ENCODE measurements at places on chromosomes 2 and 18.

- no peak for DNase-seq
These were observed 339.0 kb upstream of the ETAA1 start for GRCh38 chr2:67057901-67058703.

DNA sequence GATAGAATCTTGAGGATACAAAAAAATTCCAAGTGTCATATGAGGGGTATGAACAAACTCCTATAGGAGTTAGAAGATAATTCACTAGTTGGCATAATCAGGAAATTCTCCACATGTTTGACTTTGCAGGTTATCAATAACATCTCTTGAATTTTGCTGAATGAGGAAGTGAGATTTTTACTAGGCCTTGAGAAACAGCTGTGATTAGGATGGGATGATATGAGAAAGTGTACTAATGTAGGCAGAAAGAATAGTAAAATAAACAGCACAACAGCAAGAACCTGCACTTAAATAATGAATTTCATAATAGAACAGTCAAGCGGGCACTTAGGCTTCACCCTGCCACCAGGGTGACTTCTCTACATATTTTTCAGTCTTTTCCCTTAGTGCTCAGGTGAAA is 570.8 kb upstream of the CRIM1 start:
- DNase-seq, result no peak

GRCh38 chr18:54928236-54928635 is 31.0 kb downstream of the CCDC68 start:
- no peak for DNase-seq

GRCh38 chr2:209790066-209790728 is 18.6 kb downstream of the UNC80 start:
- DNase-seq, result no peak

DNA sequence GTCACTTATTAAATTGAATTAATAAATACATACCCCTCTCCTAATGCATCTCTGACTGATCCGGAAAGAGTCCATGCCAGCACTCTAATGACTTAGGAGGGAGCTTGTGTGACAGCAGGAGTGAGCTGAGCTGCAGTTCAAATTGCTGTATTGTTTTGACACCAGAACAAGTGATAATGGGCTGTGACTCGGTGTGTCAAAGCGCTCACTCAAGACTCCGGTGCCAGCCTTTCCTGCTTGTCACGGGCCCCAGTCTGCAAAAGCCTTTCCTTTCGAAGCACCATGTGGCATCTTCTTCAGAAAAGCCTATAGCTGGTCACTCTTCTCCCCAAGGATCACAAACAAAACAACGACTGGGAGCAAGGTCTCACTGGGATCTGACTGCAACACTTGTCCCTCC is 43.3 kb downstream of the SATB2 start:
- no peak for DNase-seq

DNA sequence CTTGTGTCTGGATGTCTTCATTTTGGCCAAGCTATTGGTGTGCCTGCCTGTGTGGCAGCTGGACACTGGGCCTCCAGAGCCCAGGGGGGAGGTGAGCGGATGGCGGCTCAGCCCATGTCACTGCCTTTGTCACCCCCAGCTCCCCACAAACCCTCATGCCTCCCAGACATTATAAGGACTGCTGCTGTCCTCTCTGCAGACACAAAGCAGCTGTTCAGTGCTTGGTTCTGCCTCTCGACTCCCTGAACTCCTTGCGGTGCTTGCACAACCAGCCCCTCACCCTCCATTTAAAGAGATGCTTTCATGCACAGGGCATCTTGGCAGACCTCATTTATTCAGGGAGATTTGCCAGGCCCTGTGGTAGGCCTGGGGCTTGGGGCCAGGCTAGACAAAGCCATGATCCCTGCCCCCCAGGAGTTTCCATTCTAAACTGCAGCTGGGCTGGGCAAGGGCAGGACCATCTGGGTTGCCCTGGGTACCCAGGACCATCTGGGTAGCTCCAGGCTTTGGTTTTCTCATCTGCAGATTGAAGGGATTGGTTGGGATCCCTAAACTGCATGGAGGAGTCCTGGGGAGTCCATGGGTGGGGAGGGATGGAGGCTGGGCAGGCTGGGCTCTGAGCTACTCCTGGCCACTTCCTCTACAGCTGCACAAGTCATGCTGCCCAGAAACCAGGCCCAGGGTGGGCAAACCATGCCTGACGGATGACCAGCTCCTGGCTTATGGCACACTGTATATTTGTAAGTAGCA is 168.5 kb downstream of the CELF4 start:
- no peak for DNase-seq

- DNase-seq, result no peak
These were observed 61.2 kb upstream of the MRPS9 start for GRCh38 chr2:104976603-104977120.

- no peak for DNase-seq
These were observed 377.8 kb downstream of the LNPK start for GRCh38 chr2:175624211-175624761.

GRCh38 chr2:72993933-72994280 is 76.6 kb downstream of the EMX1 start:
- DNase-seq, result no peak

DNA sequence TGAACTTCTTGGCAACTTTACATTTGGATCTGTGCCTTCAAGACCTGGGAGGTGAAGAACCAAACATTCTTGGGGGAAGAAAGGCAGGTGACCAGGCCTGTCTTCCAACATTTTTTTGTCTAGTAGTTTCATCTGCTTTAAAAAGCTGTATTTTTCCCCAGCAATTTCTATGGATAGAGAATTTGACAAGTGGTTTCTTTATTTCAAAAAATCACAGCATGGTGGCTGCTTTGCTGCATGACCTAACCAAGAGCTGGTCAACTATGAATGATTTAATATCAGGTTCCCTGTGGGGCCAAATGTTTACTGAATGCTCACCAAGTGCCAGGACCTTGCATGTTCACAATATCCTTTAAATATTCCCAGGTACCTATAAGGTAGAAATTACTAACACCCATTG is 19.1 kb downstream of the LRP2 start:
- no peak for DNase-seq

GRCh38 chr2:221426929-221427328 is 145.2 kb downstream of the EPHA4 start:
- DNase-seq, result no peak

- DNase-seq, result no peak
These were observed 1.9 kb downstream of the GLB1L start for GRCh38 chr2:219243291-219243761.

- DNase-seq, result no peak
These were observed 198.2 kb upstream of the COPS8 start for GRCh38 chr2:236887531-236887930.

DNA sequence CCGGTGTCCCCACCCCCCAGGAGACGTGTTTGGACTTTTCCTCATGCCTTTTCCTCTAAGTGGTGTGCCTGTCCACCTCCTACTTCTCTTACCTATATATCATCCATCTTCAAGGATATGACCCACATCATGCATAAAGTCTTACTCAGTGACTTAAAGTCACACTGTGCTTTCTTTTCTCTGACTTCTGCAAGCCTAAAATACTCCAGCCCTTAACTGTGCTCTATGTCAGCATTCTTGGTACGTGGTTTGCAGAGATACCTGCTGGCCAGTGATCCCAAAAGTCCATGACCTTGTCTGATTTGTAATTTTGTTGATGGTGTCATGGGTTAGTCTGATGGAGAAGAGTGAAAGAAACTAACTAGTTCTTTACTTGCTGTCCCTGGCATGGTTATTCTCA is 393.6 kb upstream of the NRP2 start:
- no peak for DNase-seq

DNA sequence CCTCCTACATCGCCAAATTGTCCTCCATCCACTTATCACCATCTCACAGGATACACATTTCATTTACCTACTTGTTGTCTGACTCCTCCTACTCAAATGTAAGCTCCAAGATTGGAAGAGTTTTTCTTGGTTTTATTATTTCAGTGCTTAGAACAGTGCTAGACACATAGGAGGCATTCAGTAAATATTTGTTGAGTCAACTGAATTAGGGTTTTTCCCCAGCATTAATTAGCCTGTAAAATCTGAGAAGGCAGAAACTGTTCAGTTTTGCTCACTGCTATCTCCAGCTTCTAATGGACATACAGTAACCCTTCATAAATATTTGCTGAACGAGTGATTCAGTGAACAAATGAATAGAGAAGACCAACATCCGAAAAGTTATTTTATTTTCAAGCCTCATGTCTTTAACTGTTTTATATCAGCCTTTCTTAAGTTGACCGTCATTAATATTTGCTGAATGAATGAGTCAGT is 800 bp downstream of the TTC21B start:
- no peak for DNase-seq
